ENCODE measurements at places on chromosomes 3 and 15.

DNA sequence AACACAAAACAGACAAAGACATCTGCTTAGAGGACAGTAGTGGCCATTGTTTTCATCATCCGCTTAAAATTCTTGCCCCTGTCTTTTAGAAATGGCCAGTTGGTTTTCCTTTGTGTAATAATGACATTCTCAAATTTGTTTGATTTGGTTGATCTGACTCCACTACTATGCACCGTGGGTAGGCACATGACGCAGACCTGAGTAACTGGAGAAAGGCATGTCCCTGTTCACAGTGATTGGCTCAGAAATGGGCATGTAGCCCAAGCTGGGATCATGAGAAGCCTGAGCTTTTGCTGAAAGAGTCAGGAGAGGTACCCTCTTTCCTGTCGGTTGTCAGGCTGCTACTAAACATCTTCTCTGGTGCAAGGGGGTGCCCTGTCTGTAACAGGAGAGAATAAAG is 36.6 kb upstream of the MAGI1 start:
- DNase-seq = no peak

- DNase-seq = peak; percentile 26
Observed at GRCh38 chr3:53534676-53535400, 40.4 kb downstream of the CACNA1D start.

DNA sequence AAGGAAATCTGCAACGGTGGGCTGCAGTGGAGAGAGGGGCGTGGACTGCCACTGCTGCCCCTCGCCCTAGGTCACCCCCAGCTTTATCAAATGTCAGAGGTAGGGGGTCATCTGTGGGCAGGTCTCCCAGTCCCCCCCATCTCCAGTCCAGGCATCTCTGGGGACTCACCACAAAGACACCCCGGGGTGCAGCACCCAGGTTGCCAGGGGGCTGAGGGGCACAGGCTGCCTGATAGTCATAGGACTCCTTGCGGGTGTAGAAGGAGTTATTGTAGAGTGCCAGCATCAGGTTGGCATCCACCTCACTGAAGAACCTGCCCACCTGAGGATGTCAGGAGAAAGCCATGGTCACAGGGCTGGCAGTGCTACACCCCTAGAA is 6.5 kb upstream of the TMEM115 start:
- no peak for DNase-seq

DNA sequence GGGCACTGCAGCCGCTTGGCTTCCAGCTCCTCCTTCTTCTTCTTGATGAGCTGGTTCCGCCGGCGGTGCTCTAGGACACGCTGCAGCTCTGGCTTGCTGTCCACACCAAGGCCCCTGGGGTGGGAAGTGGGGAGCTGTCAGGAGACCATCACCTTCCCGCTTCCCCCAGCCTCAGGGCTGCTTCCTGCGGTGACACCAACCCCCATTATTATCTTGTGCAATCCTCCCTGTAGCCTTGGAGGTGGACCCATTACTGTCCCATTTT is 10.0 kb downstream of the FAM107A start:
- DNase-seq = no peak

DNA sequence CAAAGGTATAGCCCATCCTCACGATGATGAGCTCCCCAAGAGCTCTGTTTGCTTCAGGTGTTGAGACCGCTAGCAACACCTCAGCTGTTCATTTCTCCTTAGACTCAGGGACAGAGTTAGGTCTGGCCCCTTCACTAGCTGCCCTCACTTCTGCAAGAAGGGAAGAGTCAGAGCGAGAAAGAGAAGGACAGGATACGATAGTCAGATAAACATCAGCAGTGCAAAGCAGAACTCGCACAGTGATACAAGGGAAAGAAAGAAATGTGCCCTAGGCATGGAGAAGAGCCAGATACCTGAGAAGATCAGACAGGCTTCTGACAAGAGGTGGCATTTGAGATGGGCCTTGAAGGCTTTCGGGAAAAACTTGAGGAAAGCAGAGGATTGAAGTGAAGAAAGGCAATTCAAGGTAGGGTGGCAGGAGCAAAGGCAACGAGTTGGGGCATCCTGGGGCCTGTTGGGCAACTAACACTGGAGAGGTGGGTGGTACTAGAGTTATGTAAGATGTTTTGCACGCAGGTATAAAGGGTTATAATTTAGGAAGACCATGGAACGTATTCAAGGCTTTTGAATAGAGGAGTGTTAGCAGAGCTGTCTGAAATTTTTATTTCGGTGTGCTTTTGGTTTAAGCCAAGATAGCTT is 106.0 kb downstream of the PGPEP1L start:
- no peak for DNase-seq

- DNase-seq = no peak
Observed at GRCh38 chr3:3170998-3171397, 8.5 kb downstream of the CRBN start.

DNA sequence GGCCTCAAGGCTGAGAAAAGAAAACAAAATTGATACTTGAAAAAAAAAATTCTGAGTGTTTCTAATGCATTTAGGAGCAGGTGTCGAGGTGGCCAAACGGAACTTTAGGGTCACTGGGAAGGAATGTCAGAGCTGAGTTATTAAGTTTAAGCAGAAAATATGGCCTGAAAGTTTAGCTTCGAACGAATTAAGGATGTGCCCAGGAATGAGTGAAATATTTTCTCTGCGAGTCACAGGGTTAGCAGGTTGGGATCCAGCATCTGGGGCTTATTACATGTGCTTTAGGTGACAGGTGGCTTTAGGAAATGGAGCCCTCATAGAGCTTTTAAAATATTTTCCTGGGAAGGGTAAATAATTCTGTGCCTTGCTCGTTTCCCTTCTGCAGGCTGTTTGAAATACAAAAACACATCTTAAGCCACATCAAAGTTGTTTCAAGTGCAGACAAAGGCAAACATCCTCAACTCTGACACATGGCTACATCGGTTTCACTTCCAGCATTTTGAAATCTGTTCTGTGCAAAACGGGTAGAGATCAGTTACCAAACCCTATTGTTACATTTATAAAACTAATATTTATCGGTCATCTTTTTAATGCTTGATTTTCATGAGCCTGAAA is 143.1 kb upstream of the ARRDC4 start:
- DNase-seq = no peak

- DNase-seq = no peak
Observed at GRCh38 chr3:49930922-49931321, 1.3 kb upstream of the MON1A start.

DNA sequence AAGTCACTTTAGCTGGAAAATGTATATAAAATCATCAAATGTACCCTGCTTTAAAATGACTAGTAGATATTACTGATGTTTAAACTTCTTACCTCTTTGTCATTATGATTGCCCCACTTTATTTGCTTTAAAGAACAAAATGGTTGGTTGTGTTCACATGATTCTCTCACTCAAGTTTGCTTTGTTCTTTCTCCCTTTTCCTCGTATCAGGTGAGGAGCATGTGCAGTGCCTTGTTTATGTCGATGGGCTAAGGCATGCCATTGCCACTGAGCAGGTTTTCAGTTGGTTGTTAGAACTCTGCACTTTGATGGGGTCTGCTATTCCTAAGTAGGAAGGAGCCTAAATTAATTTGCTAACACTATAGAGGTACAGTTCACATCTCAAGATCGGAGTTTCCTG is 5.3 kb downstream of the MAP2K5 start:
- no peak for DNase-seq

DNA sequence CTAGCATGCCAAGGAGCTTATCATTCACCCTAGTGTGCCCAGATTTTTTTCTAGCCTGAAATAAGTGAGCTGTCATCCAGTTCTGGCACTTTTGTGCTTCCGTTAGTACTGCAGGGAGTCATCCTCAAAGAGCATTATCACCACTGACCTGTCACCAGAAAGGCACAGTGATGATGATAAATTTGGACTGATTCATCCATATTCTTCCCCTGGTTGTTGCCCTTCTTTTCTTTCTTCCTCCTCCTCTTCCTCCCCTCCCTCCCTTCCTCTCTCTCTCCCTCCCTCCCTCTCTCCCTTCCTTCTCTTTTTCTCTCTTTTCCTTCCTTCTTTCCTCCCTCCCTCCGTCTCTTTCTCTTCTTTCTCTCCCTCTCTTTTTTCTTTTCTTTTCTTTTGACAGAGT is 21.3 kb downstream of the SLC35G2 start:
- DNase-seq = no peak

- no peak for DNase-seq
Observed at GRCh38 chr3:52551118-52551517, 14.7 kb downstream of the UQCC5 start.

- no peak for DNase-seq
Observed at GRCh38 chr15:58423831-58424608, 7.8 kb upstream of the LIPC start.

GRCh38 chr3:23067116-23067515 is 136.0 kb upstream of the UBE2E2 start:
- DNase-seq = no peak
